Glutamatergic neuron (in vitro differentiated cells): ENCODE measurements at places on chromosomes 13 and 19. TPM values are rescaled to one million over a fixed set of nuclear protein-coding genes. Genes with fewer than 3 reads are reported as not detected.

DNA sequence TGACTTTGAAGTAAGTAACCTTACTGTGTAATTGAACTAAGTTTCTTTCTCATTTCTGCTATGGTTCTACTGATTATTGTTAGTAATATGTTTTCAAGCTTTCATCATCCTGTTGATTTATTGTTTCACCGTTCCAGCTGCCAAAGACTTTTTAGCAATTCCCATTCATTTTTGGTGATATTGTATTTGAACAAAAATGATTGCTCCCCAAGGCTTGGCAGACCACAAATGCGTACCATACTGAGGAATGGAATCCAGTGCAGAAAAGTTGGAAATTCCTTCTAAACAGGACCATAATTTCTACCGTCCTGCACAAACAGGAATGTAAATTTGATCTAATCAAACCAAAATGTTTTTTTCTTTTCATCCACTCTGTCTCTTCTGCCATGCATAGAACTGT, 10.7 kb downstream of the EPSTI1 start:
- DNase-seq: no peak

DNA sequence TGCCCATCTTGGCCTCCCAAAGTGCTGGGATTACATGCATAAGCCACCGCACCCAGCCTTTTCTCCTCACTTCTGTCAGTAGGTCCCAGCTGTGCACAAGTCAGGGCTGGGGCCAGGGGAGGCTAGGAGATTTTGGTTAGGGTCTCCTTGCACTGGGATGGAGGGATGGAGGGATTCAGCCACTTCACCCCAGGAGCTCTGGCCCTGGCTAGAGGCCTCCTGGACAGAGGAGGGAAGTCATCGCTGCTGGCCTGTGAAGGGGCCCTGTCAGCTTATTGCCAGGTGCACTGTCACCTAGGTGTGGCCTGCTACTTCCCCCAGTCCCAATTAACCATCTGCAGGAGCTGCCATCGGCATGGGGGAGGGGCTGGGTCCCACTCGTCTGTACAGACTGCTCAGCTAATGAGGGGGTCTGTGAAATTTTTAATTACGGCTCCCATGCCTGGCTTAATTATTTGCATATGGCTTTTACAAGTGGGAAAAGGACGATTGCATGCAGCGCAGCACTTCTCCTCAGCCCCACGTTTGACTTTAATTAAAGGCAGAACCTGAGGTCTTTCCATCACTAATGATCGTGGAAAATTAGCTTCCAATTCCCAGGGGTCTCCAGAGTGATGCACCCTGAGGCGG, 52.4 kb downstream of the CHST8 start:
- peak; percentile 60 for DNase-seq

- DNase-seq: no peak
These were observed 77.2 kb upstream of the OBI1 start for GRCh38 chr13:78736142-78736541.

Gene CBY2
- not detected for total RNA-seq

GRCh38 chr13:71775966-71776365, 91.0 kb downstream of the DACH1 start:
- no peak for DNase-seq

DNA sequence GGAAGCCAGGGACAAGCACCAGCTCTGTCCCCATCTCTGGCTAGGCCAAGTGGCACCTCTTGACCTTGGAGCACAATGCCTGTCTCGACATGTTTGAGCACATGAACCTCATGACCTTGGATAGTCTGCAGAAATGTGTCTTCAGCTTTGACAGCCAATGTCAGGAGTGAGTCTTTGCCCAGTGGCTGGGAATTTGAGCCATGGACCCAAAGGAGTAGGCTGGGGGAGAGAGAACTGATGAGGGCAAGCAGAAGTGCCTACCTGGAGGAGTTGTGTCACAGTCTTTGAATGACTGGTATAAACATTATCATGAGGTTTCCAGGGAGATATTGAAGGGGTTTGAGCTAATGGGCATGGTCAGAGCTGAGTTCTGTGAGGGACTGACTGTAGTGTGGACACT, 6.7 kb upstream of the CYP4F12 start:
- no peak for DNase-seq

DNA sequence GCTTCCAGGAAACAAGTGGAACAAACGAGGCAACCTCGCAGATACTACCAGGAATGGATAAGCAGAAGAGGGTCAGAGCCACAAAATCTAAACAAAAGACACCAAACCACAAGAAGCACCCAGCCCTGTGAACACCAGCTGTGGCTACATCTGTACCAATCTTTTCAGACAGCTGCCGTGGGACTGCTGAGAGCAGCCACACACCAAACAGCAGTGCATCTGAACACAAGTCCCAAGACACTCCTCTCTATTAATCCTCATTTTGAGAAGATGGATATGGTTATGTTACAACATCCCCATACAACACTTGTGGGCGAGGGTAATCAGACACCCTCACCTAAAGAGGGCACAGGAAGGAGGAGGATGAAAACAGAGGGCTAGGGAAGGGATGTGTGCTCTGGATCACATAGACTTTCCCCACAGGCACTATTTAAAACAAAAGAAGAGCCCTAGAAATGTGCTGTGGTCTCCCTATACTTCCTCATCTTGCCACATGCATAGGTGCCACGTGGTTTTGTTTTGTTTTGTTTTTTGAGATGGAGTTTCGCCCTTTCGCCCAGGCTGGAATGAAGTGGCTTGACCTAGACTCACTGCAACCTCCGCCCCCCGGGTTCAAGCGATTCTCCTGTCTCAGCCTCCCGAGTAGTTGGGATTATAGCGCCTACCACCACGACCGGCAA, 41.6 kb upstream of the ZNF14 start:
- no peak for DNase-seq

GRCh38 chr19:40797963-40798682, 868 bp upstream of the EGLN2 start:
- peak; percentile 76 for DNase-seq

DNA sequence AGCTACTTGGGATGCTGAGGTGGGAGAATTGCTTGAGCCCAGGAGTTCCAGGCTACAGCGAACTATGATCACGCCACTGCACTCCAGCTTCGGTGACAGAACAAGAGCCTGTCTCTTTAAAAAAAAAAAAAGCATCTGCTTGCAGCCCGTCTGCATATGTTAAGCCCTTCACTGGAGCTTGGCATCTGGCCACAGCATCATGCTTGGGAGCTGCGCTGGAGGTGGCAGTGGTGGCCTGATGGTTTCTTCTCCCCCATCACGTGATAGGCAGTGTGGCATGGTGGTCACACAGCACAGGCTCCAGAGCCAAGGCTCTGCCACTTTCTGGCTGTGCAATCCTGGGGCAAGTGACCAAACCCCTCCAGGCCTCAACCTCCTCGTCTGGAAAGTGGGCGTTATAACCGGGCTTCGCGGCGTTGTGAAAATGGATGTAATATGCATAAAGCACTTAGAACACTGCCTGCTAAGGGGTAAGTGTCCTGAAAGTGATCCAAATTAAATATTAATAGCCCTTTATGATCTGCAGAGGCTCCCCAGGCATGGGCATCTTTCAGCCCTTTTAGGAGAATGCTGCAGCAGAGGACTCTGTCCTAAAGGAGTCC, 24.4 kb downstream of the MARK4 start:
- DNase-seq: peak; percentile 70

Gene PSG7
- total RNA-seq: not detected
